ENCODE measurements at places on chromosomes 2 and 18. TPM values are rescaled to one million over a fixed set of nuclear protein-coding genes. Genes with fewer than 3 reads are reported as not detected.

FSHR gene
- not detected for total RNA-seq

MGAT4A gene
- total RNA-seq, result 2.4 TPM

KCNE4 gene
- under 0.01 TPM for total RNA-seq

IL36A gene
- 3.0 TPM for total RNA-seq

KYNU gene
- 41.1 TPM for total RNA-seq

SAG gene
- total RNA-seq, result not detected

WNT10A gene
- total RNA-seq, result 7.7 TPM

TTN gene
- under 0.01 TPM for total RNA-seq

GCFC2 gene
- total RNA-seq, result 17.8 TPM

TEX44 gene
- total RNA-seq, result not detected

C1GALT1C1L gene
- not detected for total RNA-seq

SYT4 gene
- not detected for total RNA-seq

C1D gene
- total RNA-seq, result 34.7 TPM

PPIL3 gene
- 38.4 TPM for total RNA-seq

POU3F3 gene
- under 0.01 TPM for total RNA-seq

AQP12B gene
- total RNA-seq, result not detected

DSC1 gene
- under 0.01 TPM for total RNA-seq

SERPINB4 gene
- total RNA-seq, result 10.8 TPM

OR6B2 gene
- total RNA-seq, result not detected

MYOM1 gene
- total RNA-seq, result 0.96 TPM

TSHZ1 gene
- total RNA-seq, result 3.6 TPM

POTEC gene
- not detected for total RNA-seq

FAM228A gene
- total RNA-seq, result not detected

GATA6 gene
- total RNA-seq, result 5.1 TPM

MCEE gene
- 6.6 TPM for total RNA-seq

SPDYA gene
- 0.85 TPM for total RNA-seq

CSRNP3 gene
- 0.48 TPM for total RNA-seq

POTEF gene
- total RNA-seq, result not detected

RPRM gene
- not detected for total RNA-seq

SULT6B1 gene
- total RNA-seq, result not detected

COLEC11 gene
- total RNA-seq, result not detected

ZNF892 gene
- 7.2 TPM for total RNA-seq

ACTG2 gene
- not detected for total RNA-seq

DTYMK gene
- 21.5 TPM for total RNA-seq

AMER3 gene
- total RNA-seq, result not detected

MOGAT1 gene
- total RNA-seq, result not detected

LBX2 gene
- total RNA-seq, result 3.2 TPM

VSNL1 gene
- 8.7 TPM for total RNA-seq

PAIP2B gene
- total RNA-seq, result 2.2 TPM

GALNT14 gene
- total RNA-seq, result 12.8 TPM

TMEM131 gene
- total RNA-seq, result 19.8 TPM

MRPS5 gene
- total RNA-seq, result 53.1 TPM

OTOF gene
- total RNA-seq, result under 0.01 TPM

NEB gene
- total RNA-seq, result 0.21 TPM

FAM168B gene
- total RNA-seq, result 92.5 TPM

DNER gene
- 2.6 TPM for total RNA-seq

PLEKHA3 gene
- 7.2 TPM for total RNA-seq

RUFY4 gene
- not detected for total RNA-seq

METTL4 gene
- total RNA-seq, result 4.1 TPM

CGREF1 gene
- not detected for total RNA-seq

PGAP1 gene
- total RNA-seq, result 13.2 TPM

VPS4B gene
- 114 TPM for total RNA-seq
